ENCODE measurements at places on chromosomes 2 and 18.
A peak's percentile ranks its signal among the peaks of the same experiment; 100 is the strongest.

- DNase-seq = no peak
Measured at GRCh38 chr18:10242936-10243680, 211.3 kb upstream of the APCDD1 start.

DNA sequence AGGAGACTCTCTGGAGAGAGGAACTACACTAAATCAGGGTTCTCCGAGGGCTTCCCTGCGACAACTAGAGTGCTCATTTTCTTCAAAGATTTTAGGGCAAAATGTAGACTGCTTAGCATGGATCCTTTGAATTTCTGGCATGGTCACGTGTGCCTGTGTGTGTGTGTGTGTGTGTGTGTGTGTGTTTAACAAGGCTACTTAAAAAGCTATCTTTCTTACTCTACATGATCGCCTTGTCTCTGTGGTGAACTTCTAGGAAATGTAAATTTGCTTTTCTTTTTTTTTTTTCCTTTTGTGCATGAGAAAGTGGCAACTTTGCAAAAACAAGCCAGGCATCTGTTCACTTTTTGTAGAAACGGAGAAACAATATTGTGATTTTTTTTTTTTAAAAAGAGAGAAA lies 43.9 kb downstream of the SOX11 start:
- no peak for DNase-seq

GRCh38 chr2:226766352-226767055 lies 33.1 kb downstream of the IRS1 start:
- no peak for DNase-seq

DNA sequence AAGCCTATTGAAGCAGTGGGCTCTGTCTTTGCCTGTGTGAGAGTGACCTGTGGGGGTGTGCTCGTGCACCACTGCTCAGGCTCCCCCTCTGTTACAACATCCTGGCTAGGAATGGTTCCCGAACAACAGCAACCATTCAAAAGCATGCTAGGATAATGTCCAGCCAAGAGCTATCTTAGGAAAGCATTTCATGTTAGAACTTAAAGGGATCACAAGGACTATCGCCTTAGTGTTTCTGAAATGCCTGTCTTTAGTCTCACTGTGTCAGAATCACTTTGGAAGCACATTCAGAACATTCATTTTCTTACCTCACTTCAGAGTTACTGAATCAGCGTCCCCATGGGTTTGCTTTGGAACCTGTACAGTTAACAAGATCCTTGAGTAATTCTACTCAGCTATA lies 134.9 kb upstream of the DSEL start:
- no peak for DNase-seq

GRCh38 chr2:160674146-160674750 lies 180.6 kb upstream of the RBMS1 start:
- DNase-seq = no peak

GRCh38 chr2:73968357-73968937 lies 16.3 kb upstream of the TET3 start:
- no peak for DNase-seq

GRCh38 chr2:234917211-234917975 lies 34.4 kb upstream of the SH3BP4 start:
- no peak for DNase-seq

DNA sequence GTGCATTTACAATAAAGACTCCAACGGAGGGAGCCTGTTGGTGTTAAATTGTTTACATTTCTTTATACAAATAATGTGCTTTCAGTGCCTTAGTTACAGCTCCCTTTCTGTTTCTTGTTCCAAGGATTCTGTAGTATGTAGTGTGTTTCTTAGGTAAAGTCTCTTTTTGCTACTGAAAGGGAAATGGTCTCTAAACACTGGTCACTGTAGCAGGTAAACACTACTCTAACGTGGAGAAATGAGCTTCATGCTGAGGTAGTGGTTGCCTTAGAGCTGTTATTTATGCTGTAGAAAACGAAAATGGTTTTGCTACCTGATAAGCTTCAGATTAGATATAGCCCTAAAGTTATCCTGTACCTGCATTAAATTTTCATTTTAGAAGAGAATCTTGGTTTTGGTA lies 163.6 kb downstream of the CAPN13 start:
- no peak for DNase-seq

GRCh38 chr2:52181080-52181479 lies 1149.1 kb upstream of the NRXN1 start:
- DNase-seq = no peak

DNA sequence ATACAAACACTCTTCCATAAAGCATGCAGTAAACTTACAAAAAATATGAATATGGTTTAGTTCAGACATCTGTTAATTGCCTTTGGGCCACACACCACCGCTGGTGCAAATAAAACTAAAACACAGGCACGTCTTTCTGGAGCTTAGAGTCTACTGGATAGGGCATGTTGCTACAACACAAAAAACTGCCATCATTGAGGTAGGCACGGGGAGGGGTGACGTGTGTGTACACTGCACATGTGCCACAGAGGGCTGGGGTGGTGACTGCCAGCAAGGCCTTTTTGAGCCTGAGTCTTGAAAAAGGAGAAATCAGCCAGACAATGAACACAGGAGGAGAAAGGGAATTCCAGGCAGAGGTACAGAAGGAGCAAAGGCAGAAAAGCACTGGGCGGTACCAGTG lies 5.1 kb downstream of the SERPINE2 start:
- no peak for DNase-seq

DNA sequence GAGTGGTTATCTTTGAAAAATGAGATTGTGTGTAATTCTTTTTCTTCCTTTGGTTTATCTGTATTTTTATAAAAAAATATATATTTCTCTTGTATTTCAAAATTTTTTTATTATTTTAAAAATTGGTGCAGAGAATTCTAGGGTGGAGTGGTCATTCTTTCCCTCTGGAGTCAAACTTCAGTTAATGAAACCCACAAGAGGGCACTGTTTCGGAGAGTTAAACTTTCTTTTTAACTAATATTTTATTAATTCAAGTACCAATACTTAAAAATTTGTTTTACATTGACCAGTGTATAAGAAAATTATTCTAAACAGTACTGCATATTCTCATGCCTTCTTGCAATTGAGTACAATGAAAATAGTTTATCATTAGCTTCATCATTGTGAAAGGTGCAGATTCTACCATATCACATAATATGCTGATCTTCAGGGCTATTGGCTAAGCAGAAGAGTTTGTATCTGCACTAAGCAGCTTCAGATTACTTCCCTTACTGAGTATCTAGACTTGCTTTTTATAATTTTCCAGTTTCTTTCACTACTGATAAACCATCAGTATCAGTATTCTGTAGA lies 50.1 kb downstream of the HS1BP3 start:
- no peak for DNase-seq

- DNase-seq = no peak
Measured at GRCh38 chr2:98508709-98509066, 64.0 kb downstream of the INPP4A start.

GRCh38 chr2:86185517-86186212 lies 9.6 kb downstream of the IMMT start:
- DNase-seq = no peak

DNA sequence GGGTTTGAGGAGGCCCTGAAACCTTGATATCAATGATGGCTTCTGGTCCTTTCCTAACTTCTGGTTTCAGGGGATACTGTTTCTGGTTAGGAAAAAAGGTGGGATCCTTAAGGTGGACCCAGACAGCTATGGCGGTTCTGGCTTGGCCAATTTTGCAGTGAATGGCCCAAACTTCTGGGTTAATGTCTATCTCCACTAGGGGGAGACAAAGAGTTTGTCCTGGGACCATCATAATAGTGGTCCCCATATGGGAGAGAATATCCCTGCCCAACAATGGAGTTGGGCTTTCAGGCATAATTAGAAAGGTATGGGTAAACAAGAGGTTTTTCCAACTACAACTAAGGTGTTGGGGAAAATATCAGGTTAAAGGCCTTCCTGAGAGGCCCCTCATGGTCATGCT lies 273.5 kb downstream of the CALCRL start:
- no peak for DNase-seq

DNA sequence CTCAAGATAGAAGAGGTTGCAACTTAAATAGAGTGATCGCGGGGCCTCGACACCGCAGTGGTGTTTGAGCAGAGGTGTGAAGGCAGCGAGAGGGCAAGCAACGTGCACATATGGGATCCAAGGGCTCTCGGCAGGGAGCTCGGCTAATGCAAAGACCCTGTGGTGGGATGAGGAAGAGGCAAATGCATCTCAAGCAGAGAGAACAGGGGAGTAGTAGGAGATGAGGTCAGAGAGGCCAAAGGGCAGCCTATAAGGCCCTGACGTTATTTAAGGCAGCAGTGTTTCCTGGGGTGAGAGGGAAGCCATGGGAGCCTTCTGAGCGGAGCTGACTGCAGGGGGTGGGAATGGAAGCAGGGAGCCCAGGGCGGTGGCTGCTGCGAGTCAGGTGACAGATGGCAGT lies 74.5 kb downstream of the MRPS9 start:
- no peak for DNase-seq

- DNase-seq = no peak
Measured at GRCh38 chr2:7468955-7469354, 551.7 kb downstream of the RNF144A start.

DNA sequence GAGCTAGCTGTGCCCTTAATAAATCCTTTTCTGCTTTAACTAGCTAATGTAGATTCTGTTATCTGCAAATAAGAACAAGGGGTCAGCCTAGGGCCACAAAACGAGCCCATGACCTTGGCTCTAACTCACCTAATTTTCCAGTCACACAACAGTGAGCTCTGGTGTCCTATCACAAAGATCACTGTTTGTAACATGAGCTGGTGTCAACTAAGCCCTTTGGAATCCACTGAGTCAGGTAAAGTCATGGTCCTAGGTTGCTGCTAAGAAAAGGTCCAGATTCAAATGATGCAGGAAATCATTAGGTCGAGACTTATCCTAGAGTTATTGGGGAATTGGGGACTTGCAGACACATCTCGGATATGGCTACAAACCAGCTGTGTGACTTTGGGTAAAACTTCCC lies 49.9 kb downstream of the ST8SIA5 start:
- no peak for DNase-seq

DNA sequence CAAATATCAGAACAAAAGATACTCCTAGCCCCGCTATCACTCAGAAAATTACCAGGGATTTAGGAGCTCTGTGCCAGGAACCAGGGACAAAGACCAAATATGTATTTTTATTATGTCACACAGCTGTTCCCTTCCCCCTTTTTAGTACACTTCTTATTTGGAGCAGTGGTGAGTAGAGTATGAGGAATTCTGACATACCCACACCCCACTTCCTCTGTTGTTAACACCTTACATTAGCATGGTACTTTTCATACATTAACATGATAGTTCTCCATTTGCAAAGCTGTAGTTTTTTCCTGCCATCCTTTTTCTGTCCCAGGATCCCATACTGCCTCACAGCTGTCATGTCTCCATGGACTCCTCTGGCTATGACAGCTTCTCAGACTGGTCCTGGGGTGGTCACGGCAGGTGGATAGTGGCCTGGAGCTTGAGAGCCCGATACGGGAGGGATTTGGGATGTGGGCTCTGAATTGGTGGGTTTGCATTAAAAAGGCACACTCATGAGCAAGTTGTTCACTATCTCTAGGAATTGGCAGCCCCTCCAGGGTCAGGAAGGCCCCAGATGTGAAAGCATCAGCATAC lies 100.2 kb downstream of the SH3RF3 start:
- no peak for DNase-seq

- peak; percentile 20 for DNase-seq
Measured at GRCh38 chr2:63465633-63466032, 122.6 kb downstream of the WDPCP start.

- DNase-seq = no peak
Measured at GRCh38 chr2:218438596-218438995, 19.7 kb downstream of the VIL1 start.

GRCh38 chr2:239688122-239688681 lies 287.4 kb upstream of the HDAC4 start:
- no peak for DNase-seq

GRCh38 chr18:60668583-60668982 lies 296.0 kb upstream of the MC4R start:
- DNase-seq = no peak

GRCh38 chr2:150470435-150470834 lies 17.0 kb downstream of the RND3 start:
- DNase-seq = no peak

DNA sequence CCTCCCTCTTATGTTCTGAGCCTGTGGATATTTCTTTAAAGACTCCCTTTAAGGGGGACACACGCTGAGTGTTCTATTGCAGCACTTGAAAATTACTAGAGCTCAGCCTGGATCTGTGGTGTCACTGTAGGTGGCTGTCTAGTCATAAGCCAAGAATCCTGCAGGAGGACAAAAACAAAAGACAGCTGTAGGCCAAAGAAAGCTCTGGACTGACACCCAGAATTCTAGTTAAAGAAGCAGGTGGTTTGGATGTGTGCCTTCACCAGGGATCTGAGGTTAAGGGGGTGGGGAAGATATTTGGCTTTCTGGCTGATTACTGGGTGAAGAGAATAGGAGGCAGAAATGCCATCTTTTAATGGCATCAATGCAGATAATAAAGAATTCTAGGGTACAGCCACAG lies 842.5 kb upstream of the NXPH2 start:
- no peak for DNase-seq

DNA sequence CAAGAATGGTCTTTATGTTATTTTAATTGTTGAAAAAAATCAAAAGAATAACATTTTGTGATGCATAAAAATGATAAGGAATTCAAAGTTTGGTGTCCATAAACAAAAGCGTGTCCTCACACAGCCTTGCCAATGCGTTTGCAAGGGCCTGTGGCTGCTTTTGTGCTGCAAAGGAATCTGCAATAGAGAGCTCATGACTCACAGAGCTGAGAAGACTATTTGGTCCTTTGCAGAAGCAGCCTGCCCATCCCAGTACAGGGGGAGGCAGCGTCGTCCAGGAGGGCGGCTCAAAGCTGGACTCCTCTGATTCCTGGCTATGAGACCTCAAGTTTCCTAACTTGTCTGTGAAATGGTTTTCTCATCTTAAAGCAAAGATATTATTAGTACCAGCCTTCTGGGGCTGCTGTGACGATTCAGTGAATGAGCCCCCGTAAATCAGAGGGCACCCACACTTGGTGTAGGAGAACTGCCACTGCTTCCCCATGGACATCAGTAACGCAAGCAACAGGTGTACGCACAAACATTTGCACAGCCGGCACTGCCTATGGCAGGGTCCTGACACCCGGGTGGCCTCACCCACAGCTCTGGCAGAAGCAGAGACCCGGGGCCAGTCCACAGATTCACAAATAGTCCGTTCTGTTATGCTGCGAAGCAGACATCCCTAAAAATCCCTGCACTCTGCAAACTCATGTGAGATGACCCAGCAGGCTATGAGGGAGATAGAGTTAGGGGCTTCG lies 70.6 kb upstream of the ASAP2 start:
- peak; percentile 61 for DNase-seq

- no peak for DNase-seq
Measured at GRCh38 chr18:12345491-12346239, 31.4 kb downstream of the AFG3L2 start.

GRCh38 chr2:95122197-95122551 lies 566 bp upstream of the MRPS5 start:
- no peak for DNase-seq

GRCh38 chr2:147630585-147630984 lies 214.2 kb upstream of the ACVR2A start:
- no peak for DNase-seq

- no peak for DNase-seq
Measured at GRCh38 chr2:674321-674985, 2.8 kb downstream of the TMEM18 start.
